ENCODE measurements at places on chromosomes 7 and 10.
A peak's percentile ranks its signal among the peaks of the same experiment; 100 is the strongest.

DNA sequence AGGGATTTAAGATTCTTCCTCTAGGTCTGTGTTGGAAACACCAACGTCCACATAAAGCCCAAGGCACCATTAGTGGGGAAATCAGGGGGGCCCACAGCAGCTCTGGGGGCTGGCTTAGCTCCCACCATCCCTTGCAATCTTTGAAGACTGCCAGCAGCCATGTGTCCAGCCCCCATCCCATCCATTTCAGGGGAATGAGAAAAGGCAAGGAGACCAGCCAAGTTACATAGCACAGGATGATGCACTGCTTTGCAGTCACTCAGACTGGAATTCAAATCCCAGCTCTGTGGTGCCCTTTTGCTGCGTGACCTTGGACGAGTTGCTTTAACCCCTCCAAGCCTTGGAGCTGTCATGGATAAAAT lies 108.9 kb upstream of the ZMIZ1 start:
- no peak for DNase-seq

- no peak for DNase-seq
Observed at GRCh38 chr10:110364531-110364937, 59.8 kb upstream of the SMNDC1 start.

DNA sequence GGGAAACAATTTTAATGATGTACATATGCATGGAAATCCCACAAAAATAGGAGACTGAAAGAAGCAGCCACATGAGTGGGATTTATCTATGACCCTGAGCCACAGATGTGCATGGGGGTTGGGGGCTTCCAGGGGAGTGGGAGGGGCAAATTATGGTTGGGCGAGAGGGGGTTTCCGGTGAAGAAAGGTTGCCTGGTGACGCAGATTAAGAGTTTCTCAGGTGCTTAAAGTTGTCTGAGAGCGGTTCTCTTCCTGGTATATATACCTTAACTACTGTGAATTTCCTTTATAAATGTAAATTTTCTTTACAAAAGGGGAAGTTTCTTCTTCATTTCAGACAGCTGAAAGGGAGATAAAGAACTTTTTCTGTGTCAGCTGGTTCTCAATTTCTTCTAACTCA lies 273.6 kb upstream of the PITRM1 start:
- no peak for DNase-seq

- no peak for DNase-seq
Observed at GRCh38 chr10:484925-485661, 204.4 kb downstream of the DIP2C start.

DNA sequence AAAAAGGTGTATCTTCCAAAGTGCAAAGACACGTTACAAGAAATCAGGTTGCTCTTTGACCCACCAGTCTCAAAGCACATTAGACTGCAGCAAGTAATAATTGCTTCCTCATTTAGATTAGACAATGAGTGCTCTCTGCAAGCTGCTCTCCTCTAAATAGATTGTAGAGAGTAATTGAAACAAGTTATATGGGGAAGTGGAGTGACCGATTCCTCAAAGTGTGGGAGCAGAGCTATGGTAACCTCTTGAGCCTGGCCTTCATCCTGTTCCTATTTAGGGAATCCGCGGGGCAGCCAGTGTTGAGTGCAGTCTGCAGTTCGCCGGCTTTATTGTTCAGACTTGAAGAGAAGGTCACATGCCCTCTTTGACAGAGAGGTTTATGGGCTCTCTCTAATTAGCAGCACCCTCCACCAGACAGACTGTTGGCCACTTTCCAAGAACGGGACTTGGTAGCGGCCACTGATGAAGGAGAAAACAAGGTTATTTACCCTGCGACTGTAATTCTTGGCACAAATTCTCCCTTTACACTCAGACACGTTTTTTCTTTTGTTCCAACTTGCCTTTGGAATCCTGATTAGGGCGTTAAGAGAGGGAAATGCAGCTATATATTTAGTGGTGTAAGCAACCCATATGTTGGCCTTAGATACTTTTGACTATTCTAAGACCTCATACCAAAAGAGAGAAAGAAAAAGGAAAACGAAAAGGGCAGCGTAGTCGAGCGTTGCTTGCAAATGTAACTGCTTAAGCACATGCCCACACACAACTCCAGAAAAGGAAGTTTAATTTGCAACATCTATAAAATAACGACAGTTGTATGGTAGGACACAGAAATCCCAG lies 107.5 kb downstream of the REEP3 start:
- DNase-seq = no peak

- DNase-seq = no peak
Observed at GRCh38 chr7:29620556-29620930, 56.9 kb downstream of the PRR15 start.

GRCh38 chr10:101839416-101840063 lies 4.1 kb downstream of the KCNIP2 start:
- DNase-seq = peak; percentile 54

- DNase-seq = no peak
Observed at GRCh38 chr7:18530224-18531179, 35.0 kb downstream of the HDAC9 start.

DNA sequence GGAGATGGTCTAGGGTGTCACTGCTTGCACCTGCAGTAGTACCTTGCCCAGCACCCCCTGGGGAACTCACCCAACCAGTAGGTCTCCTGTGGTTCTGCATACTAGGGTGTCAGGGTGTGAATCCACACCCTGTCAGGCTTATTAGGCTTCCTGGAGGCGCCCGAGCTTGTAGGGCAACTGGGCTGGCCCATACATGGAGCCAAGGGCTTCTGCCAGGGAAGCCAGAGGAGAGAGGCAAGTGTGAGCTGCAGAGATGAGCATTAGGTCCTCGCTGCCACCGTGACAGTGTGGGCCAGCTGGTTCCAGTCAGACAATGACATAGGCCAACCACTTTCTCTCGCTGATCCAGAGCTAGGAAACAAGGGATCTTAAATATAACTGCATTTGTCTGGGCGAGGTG lies 11.2 kb downstream of the MXI1 start:
- no peak for DNase-seq

DNA sequence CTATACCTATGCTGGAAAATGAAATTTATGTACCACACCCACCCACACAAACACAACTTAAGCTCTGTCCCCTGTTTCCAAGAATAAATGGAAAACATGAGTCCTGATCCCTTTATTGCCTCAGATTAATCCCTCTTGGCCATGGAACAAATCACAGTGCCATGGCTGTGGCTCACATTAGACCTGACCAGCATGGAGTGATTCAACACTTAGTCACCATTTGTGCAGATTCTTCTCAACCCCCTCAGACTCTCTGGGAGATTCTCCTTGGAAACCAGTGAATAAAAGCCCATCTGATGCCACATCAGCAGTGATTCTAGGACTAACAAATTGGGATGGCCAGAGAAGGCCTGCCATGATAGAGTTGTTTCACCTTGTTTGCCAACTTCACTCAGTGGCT lies 204.4 kb upstream of the TMEM72 start:
- no peak for DNase-seq

GRCh38 chr7:142556740-142557139 lies 192.5 kb upstream of the PRSS1 start:
- no peak for DNase-seq

- DNase-seq = no peak
Observed at GRCh38 chr7:151744656-151745638, 132.0 kb downstream of the PRKAG2 start.

- DNase-seq = no peak
Observed at GRCh38 chr7:21412410-21412851, 15.5 kb upstream of the SP4 start.

DNA sequence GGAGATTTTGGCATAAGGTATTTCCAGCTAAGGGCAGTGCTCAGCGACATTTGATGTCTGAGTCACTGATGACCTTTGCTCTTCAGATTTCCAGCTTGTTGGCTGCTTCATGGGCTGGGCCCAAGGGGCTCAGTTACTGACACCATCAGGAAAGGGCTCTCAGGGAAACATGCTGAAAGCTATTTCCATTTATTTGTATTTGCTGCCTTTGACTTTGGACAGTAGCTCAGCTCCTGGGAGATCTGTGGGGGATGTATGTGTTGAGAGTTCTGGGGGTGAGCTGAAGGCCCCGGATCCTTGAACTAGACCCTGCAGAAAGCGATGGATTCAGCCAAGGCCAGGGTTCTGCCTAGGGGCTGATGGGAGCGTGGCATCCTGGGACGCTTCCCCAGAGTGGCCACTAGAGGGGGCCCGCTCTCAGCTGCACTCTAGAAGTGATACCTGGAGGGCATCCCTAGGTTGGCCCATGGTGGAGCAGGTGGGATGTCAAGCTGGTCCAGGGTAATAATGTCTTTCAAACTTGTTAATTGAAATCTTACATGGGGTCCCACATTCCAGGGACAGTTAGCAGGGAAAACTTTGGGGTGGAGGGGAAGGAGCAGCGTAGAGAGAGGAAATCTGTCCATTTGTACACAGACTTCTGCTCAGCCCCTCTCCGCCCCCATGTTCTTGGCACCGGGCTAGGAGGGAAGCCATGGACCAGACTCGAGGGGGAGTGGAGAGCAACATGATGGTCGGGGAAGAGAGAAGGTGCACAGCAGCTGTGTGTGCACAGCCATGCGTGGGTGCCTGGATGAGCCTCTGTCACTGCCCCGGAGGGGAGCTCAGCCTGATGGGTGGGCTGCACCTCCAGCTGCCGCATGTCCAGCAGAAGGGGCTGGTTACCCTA lies 3.0 kb upstream of the BTBD16 start:
- peak; percentile 61 for DNase-seq

DNA sequence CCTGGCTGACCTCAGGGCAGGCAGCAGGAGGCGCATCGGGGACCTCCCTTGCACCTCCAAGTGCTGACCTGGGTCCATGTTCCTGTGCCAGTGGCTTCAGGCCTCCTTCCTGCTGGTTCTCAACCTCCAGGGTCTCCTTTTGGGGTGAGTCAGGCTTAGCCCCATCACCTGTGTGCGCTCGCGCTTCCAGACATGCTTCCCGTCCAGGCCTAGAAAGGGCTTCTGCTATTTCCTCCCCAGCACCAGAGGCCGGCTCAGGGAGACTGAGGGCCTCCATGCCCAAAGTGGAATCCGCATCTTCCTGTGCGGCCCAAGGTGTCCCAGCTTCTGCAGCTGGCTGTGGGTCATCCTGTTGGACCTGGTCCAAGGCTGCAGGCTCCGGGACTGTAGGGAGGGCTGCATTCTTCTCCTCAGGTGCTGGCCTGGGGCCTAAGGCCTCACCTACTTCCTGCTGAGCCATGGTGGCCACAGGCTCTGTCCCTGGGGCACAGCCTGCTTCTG lies 5.9 kb downstream of the NACAD start:
- DNase-seq = no peak

DNA sequence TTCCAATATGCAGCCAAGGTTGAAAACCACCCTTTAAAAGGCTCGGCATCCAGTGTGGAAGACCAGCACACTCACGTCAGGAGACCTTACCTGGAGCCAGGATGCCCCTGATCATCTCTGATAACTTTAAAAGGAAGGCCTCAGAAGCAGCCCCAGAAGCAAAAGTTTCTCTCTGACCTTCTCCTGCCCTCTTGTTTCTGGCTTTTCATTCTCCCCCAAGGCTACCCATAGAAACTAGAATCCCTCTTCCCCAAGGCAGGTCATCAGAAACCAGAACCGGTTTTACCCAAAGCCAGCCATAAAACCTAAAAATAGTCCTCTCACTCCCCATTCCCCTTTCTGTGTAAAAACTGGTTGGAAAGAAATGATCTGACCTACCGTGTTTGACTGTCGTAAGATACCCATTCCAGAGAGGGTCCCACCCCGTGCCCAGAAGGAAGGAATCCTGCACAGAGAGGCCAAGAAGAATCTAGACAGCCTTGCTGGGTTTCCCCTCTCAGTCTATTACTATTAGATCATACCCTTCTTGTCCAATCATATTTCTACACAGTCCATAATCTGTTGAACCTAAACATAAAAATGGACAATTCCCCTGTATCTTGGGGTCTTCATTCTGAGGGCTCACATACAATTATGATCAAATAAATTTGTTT lies 17.5 kb upstream of the TSPAN14 start:
- DNase-seq = no peak

GRCh38 chr10:77179015-77179695 lies 458.5 kb downstream of the KCNMA1 start:
- DNase-seq = no peak

DNA sequence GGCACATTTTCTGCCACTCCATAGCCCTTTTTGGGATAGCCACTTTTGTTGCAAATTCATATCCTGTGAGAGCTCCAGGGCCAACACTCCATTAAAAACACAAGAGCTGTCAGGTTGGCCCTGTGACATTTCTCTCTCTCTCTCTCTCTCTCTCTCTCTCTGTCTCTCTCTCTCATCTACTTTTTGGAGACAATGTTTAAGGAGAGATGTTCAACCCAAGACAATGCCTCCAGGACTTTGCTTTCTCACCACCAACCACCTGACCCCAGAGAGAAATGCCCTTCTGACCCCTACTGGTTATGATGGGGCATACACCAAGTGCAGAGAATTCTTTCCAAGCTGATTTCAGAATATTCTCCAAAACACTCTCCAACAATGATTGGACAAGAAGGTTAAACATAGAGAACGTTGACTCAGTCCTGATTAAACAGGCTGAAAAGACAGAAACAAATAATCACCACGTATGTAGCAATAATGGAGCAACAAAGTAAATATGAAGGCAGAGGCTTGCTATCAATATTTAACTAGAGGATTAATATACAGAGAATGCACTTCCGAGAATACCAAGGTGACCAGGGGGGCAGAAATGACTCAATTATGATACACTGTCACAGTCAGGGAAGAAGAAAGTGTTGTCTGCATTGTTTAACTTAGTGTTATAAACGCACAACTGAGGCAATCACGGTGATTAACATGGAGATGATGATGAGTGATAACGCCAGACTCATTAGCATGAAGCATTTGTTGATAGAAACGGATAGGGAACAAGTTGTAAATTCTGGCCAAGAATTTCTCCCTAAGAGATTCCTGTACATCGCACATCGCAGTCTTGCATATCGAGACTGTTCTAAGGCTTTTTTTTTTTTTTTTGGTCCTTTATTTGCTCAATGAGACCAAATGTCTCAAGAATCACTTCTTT lies 178.5 kb downstream of the NRP1 start:
- DNase-seq = no peak

GRCh38 chr10:100886091-100886490 lies 26.7 kb upstream of the SLF2 start:
- DNase-seq = no peak

DNA sequence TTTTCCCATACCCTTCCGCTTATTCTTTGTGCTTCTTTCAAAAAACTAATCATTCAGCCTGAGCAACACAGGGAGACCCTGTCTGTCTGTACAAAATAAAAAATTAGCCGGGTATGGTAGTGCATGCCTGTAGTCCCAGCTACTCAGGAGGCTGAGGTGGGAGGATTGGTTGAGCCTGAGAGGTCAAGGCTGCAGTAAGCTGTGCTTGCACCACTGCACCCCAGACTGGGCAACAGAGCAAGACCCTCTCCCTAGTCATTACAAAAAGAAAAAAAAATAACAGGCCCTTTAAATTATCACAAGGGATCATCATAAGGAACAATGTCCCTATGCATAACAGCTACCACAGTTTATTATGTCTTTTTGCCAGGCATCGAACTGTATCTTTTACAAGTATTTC lies 119.6 kb downstream of the TRIM24 start:
- DNase-seq = no peak

GRCh38 chr10:3740157-3740871 lies 44.7 kb downstream of the KLF6 start:
- DNase-seq = no peak

- DNase-seq = no peak
Observed at GRCh38 chr7:142739923-142740492, 9.3 kb upstream of the PRSS1 start.

GRCh38 chr10:99791831-99792230 lies 9.4 kb downstream of the ABCC2 start:
- no peak for DNase-seq

Measured in stimulated activated CD4-positive, alpha-beta T cell treated with anti-CD3 and anti-CD28 coated beads, Interleukin-2, amount 100 ng/mL, for 48 hours (primary cell).